ENCODE measurements at places on chromosomes 16 and 17.

- no peak for DNase-seq
These were observed 25.8 kb upstream of the TNFSF12 start for GRCh38 chr17:7523033-7523432.

- DNase-seq: peak; percentile 40
These were observed 17.2 kb upstream of the RBFOX3 start for GRCh38 chr17:79627766-79628690.

DNA sequence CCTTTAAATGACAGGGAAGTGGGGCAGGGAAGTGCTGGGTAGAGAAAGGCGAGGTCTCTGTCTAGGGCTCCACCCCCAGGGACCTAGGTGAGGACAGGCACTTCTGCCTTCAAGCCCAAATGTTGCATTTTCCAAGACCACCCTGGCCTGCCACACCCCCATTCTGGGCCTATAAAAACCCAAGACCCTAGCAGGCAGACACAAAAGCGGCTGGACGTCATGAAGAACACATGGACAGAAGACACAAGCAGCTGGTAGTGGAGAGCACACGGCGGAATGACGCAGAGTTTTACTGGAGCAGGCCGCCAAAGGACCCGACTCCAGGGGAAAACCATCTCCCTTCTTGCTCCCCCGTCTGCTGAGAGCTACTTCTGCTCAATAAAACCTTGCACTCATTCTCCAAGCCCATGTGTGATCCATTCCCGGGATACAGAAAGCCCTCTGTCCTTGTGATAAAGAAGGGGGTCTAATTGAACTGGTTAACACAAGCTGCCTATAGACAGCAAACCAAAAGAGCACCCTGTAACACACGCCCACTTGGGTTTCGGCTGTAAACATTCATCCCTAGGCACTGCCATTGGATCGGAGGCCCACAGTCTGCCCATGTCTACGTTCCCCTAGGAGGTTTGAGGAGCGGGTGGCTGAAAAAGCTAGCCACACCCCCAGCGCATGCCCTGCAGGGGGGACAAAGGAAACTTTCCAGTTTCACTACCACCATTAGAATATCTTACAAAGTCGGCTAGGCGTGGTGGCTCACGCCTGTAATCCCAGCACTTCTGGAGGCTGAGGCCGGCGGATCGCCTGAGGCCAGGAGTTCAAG is 622.2 kb upstream of the SALL1 start:
- DNase-seq: no peak

DNA sequence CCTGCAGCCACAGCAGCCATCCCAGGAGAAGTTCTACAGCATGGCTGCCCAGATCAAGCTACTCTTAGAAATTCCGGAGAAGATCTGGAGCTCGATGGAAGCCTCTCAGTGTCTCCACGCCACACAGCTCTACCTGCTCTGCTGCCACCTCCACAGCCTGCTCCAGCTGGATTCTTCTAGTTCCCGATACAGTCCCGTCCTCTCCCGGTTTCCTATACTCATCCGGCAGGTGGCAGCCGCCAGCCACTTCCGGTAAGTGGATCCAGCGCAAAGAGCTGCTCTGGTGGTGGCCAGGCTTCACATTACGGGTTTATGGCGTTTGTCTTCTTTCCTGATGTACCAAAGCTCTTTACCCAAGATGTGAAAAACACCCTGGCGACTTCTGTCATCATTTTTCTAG is 3.6 kb downstream of the COG1 start:
- DNase-seq: peak; percentile 79

- no peak for DNase-seq
These were observed 23.1 kb downstream of the CACNA1G start for GRCh38 chr17:50583641-50584040.

GRCh38 chr17:4261452-4261851 is 2.3 kb downstream of the ANKFY1 start:
- no peak for DNase-seq

DNA sequence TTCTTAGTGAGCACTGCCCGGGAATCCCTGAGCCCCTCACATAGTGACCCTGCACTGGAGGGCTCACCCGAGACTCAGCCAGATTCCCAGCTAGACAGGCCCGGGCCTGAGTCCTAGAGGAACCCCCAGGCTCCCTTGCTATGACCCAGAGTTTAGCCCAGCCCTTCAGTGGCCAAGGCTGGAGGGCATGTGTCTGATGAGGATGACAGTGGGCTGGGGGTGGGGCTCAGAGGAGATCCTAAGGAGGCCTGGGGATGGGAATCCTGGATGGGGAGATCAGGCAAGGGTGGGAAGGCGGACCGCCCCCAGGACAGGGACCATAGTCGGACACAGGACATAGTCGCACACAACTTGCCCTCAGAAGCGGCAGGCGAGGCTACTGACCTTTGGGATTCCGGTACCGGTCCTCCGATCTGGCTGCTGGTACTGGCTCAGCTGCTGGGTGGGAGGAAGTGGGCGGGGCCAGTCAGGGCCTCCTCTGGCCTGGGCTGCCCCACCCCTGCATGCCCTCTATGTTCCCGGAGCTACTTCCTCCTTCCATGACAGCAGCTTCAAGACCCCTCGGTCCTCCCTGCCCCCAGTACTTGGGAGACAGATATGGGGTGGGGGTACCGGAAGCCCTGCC is 1.1 kb downstream of the CD79B start:
- no peak for DNase-seq

GRCh38 chr17:7174603-7175326 is 4.4 kb downstream of the ASGR1 start:
- no peak for DNase-seq

GRCh38 chr17:247767-248166 is 66.3 kb upstream of the DOC2B start:
- DNase-seq: no peak

GRCh38 chr16:57689762-57690558 is 4.6 kb upstream of the DRC7 start:
- DNase-seq: no peak

GRCh38 chr17:49117587-49118230 is 14.9 kb upstream of the B4GALNT2 start:
- no peak for DNase-seq

All from SJSA1 (cell line).